ENCODE measurements at places on chromosomes 2 and 18.

DNA sequence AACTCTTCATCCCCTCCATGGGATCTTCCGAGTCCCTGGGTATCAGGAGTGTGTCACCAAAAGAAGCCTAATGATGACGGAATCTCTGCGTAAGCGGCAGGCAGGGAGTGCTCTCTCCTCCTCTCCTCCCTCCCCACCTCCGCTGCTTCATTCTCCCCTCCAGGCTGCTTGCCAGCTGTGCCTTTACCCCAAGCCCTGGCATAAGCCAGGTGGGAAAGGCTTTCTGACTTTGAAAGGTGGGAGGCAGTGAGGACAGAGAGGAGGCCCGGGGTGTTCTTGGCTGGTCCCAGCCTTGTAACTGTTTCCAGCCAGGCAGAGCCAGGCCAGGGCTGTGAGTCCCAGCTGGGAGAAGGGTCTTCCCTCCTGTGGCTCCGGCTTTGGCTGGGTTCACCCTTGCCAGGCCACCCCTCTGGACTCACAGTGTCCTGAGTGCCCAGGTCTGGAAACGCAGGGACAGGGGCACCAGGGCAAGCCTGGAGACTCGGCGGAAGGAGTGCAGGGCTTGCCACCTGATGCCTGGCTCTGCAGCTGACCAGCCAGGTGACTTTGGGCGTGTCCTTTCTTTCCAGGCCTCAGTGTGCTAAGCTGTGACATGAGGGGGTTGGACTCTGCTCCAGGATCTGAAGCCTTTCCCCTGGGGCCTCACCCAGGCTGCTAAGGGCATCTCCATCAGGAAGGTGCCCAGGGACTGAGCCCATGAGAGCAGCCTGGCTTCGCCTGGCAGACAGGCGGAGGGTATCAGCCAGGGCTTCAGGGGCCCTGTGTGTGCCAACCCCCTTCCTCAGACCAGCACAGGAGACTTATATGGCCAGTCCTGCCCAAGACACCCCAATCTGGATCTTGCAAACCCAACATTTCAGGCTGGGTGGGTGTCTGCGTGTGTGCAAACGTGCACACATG, 32.7 kb upstream of the HPCAL1 start:
- no peak for DNase-seq

DNA sequence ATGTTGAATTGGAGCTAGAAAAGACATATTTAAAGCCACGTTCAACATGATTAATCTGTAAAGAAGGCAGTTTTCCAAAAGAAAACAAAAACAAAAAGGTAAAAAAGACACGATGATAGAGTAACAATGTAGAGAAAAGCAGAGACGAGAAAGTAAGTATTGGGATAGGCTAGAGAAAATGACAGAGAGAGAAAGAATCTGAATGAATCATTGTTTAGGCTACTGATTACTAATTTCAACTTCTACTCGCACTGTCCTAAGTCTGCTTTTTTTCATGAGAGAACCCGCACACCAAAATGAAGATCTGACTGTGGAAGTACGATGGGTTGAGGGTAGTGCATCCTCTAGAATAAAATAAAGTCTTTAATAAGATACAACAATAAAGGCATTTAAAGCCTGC, 1599.2 kb upstream of the TMEFF2 start:
- no peak for DNase-seq

GRCh38 chr2:80499095-80499494, 194.5 kb upstream of the LRRTM1 start:
- no peak for DNase-seq

DNA sequence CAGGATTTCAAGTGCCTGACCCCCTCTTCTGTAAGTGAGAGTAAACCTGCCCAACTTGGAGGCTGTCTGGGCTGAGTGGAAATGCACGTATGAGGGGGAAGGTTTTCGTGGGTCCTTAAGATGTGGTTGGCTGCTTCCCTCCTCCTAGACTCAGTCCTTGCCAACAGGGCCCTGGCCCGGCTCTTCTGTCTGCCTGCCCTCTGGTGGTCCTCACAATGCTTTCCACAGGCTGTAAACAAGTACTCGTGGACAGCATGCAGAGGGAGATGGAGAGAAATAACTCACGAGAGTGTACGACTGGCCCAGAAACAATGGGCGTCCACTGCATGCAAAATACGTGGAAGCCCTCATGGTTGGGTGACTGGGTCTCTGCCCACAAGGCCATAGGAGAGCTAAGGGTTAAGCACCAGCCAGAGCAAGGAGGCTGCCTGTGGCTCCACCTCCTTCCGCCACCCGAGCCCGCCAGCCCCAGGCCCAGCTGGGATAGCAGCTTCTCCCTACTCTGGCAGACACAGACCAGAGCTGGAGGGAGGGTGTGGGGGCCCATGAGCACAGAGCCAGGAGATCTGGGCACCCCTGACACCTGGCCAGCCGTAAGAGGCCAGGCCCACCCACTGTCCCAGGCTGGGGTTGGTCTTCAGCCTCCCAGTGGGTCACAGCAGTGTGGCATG, 17.0 kb upstream of the ARHGEF4 start:
- DNase-seq, result no peak

GRCh38 chr2:85405201-85406059, 4.7 kb downstream of the CAPG start:
- peak; percentile 90 for DNase-seq

DNA sequence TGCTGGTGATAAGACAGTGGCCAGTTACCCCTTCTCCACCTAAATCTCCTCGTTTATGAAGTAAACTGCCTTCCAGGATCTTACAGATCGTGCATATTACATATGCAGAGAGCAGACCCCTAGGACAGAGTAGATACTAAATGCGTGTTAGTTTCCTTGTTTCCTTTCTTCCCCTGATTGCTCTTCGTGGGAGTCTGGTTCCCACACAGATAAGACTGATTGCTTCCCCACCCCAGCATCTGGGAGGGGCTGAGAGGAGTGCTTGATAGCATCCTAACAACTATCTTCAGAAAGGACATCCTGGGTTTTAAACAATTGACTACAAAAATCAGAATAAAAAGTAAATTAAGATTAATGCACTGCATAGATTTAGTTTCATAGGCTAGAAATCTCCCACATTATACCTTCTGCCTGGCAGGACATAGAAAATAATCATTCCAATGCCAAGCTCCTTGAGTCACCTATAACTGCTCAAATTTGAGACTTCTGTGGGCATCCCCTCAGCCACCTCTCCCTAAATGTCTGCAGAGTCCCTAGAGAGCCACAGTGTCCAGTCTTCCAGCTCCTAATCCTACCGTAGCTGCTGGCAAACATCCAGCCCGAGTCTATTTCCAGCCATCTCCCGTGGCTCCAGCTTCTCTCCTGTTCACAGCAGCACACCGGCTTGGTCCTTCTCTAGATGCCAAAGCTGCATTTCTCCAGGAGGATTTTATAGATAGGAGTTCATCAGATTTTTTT, 128.3 kb downstream of the LRRC30 start:
- DNase-seq, result no peak

- no peak for DNase-seq
Measured at GRCh38 chr2:15895615-15896469, 44.5 kb upstream of the MYCN start.

DNA sequence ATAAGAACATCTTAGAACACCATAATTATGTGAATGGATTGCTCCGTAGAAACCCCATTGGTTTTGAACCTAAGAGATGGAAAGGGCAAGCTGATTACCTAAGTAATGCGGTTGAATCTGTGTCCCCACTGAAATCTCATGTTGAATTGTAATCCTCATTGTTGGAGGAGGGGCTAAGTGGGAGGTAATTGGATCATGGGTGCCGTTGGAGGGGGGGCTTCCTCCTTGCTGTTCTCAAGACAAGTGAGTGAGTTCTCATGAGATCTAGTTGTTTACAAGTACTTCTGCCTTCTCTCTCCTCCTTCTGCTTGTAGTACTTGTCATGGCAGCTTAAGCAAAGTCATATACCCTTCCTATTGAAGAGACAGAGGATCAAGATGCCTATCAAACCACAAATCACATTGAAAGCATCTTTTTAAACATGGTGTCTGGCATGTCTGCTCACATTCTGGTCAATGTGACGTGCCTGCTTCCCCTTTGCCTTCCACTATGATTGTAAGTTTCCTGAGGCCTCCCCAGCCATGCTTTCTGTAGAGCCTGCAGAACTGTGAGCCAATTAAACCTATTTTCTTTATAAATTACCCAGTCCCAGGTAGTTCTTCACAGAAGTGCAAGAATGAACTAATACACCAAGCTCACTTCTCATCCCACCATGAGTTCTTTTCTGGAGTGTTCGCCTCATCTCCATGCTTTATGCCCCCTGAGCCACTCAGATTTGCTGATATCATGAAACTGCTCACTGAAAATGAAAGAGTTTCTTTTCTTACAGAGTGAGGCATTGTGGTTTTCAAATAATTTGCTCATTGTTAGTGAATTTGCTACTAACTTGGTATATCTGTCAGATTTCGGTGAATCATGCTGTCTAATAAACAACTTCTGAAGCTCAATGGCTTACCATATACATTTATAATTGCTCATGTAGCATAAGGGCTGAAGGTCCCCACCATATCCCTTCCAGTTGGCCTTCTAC, 23.6 kb downstream of the KCNE4 start:
- DNase-seq, result no peak

DNA sequence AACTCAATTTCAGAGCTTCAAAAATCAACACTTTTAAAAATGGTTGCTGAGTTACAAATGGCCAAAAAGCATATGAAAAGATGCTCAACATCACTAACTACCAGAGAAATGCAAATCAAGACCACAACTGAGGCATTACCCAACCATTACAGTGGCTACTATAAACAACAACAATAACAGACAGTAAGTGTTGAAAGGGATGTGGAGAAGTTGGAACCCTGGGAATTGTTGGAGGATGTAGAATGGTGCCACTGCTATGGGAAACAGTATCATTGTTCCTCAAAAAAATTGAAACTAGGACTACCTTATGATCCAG, 173.3 kb upstream of the SPRED2 start:
- no peak for DNase-seq

GRCh38 chr2:66283787-66284186, 151.1 kb upstream of the MEIS1 start:
- no peak for DNase-seq

DNA sequence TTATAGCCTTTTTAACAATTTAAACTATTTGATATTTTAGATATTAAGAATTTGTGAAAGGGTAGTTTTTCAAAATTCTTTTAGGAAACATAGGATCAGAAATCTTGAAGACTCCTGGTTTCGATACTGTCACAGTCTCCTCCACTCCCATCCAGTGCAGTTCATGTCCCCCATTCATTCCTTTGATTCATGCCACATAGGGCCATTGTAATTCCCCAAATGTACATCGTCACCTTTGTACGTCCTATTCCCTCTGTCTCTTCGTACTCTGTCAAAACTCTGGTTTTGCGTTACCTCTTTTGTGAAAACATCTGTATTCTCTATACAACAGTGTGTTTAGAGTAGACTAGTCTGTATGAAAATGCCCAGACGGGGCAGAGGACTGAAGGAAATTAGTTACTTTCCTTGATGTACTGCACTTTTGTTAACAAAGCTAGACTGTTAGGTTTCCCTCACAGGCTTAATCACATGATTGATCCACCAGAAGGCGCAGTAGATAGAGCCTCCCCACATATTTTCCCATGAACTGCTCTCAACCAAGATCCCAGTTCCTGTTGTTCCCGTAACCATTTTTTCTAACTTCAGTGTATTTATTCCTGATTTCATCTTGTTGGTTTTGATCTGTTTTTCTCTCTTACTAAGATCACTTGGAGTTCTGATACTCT, 2.5 kb downstream of the MRPL35 start:
- DNase-seq, result no peak

GRCh38 chr2:23327887-23328286, 57.1 kb upstream of the KLHL29 start:
- DNase-seq, result no peak

DNA sequence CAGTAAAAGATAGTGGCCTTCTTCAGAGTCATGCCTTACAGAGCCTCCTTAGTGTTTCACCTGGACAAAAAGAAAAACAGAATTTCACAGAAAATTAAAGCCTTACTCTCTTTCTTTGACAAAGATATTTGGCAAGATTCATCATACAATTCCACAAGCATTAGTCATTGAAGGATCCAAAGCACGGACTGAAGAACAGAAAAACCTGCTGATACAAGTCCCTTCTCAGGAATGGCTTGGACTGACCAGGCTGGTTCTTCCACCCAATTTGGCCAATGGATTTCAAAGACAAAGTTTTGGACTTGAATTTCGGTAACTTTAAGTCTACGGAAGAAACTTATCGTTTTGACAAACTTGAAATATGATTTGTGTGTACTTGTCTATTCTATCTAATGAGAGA, 39.1 kb upstream of the GALNT3 start:
- no peak for DNase-seq

- DNase-seq, result no peak
Measured at GRCh38 chr2:196551014-196551413, 88.5 kb upstream of the CCDC150 start.

DNA sequence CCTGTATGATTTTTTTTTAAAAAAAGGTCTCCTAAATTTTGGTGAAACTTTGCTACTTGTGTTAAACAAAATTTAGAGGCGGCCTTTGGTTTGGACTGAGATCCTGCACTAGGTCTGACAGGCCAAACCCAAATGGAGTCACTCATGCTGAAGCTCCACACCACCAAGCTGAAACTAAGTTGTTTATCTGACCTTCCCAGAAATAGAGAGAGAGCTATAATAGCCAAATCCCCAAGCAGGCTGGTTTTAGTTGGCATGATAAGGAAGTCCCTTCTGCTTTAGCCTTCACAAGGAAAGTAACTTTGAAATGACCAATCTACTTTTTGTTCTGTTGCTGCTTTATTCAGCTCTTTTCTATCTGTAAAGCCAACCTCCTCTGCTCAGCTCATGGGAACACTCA, 17.1 kb upstream of the THUMPD2 start:
- DNase-seq, result no peak

- DNase-seq, result no peak
Measured at GRCh38 chr2:174594456-174594855, 3.1 kb downstream of the WIPF1 start.

GRCh38 chr18:25494888-25495287, 142.9 kb upstream of the ZNF521 start:
- no peak for DNase-seq

DNA sequence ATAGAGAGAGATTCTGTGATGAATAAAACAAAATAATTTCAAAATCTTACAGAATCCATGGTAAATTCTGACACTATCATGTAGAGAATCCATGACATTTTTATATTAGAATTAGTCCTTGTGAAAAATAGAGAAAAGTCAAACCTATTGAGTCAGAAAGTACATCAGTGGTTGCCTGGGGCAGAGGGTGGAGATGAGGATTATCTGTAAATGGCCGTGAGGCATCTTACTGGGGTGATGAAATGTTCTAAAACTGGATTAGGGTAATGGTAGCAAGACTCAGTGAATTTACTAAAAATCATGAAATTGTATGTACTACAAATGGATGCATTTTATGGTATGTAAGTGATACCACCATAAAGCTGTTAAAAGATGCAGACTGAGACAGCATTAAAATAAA, 323.1 kb downstream of the SLC8A1 start:
- no peak for DNase-seq

- no peak for DNase-seq
Measured at GRCh38 chr18:45833846-45834245, 8.4 kb downstream of the SIGLEC15 start.

Data from inflammatory macrophage treated with lipopolysaccharide for 1 hour (primary cell).